Endodermal cell (in vitro differentiated cells): ENCODE measurements at places on chromosomes 3 and 15.

- no peak for DNase-seq
Measured at GRCh38 chr3:54949491-54950044, 21.7 kb upstream of the LRTM1 start.

GRCh38 chr3:182212479-182213076 lies 500.9 kb downstream of the SOX2 start:
- DNase-seq = peak; percentile 85

- DNase-seq = no peak
Measured at GRCh38 chr3:114411811-114412803, 118.3 kb downstream of the TIGIT start.

DNA sequence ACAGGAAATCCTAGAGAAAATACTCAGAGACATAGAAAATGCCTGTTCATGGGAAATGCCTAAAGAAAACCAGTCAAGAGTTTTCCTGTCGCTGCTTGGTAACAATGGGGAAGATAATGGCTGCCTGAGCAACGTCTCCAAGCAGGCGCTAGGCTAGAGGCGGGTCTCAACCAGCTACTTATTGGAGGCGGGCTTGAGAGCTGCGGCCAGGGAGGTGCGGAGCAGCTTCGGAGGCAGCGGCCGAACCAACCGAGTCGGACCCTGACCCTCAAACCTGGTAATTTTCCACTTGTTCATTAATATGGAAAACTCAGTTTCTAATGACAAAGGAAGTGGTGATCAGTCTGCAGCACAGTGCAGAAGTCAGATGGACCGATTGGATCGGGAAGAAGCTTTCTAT lies 173.1 kb downstream of the DTWD1 start:
- no peak for DNase-seq

DNA sequence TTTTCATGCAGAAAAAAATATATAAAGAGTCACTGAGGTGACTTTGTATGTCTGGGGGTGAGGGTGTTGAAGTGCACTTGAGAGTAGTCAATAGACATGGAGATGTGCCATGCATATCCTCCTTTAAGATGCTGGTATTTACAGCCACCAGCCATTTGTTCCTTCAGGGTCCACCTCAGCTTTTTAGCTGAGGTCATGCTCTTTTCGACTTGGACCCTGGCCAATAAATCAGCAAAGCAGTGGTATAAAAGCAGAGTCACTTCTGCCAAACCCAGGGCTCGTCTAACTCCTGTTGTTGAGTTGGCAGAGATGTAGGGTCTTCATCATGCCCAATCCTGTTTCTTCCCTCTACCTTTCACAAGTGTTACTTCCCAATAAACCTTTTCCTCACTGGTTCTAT lies 75.1 kb upstream of the OSTN start:
- no peak for DNase-seq

DNA sequence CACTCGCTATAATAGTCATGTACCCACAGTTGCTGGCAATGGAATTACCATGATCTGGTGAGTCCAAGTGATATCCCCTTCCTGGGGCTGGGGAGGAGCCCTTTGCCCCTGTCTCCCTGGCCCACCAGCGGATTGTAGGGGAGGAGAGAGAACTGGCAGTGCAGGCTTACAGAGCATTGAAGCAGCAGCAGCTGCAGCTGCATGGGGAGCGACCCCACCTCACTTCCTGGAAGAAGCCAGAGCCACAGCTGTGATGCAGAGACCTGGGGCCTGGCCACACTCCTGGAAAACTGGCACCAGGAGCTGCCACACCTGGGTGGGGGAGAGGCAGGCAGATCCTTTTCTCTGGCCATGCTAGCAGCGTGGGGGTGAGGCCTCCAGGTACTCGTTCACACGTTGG lies 300.1 kb upstream of the PROK2 start:
- no peak for DNase-seq

DNA sequence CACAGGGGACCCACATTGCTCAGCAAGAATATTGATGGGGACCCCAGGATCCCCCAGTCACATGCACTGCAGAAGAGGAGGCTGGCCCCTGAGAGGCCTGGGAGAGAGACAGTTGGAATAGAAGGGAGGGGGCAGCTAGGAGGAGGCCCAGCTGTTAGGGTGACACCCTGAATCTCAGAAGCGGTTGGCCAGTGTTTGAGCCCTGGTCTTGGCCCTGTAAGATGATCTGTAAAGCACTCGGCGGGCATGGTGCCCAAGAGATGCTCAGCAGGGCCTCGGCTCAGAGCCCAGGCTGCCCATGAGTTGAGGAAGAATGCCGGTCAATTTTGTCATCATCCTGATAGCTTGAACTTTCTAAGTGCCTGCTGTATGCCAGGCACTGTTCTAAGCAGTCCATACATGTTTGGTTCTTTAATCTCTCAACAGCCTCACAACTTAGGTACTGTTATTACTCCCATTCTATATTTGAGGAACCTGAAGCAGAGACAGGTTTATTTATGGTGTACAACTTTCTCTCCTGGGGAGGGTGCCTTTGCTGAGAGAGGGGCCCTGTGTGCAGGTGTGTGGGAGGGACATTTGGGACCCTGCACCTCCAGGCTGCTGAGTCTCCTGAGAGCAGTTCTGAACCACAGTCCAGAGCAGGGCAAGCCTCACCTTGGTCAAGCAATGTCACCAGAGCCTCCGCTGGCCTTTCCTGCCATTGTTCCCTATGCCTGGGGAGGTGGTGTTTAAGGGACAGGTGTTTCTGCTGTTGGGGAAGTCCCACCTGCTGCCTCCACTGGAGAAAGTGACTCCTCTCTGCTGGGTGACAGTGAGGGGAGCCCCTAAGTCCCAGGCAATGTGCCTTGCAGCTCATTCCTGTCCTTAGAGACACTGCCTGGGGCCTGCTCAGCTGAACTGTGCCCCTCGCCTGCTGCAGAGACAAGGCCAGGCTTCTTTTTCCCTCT lies 26.0 kb downstream of the SLC6A6 start:
- no peak for DNase-seq

- no peak for DNase-seq
Measured at GRCh38 chr3:87798567-87798947, 260.2 kb downstream of the CGGBP1 start.

GRCh38 chr3:114377426-114377825 lies 83.6 kb downstream of the TIGIT start:
- DNase-seq = no peak

- DNase-seq = no peak
Measured at GRCh38 chr15:25673972-25674371, 189.2 kb downstream of the ATP10A start.

- DNase-seq = no peak
Measured at GRCh38 chr15:84625123-84625522, 24.3 kb downstream of the ZSCAN2 start.

- DNase-seq = peak; percentile 56
Measured at GRCh38 chr3:138441742-138442141, 7.3 kb downstream of the ESYT3 start.

- no peak for DNase-seq
Measured at GRCh38 chr3:82048711-82049110, 287.3 kb upstream of the GBE1 start.

DNA sequence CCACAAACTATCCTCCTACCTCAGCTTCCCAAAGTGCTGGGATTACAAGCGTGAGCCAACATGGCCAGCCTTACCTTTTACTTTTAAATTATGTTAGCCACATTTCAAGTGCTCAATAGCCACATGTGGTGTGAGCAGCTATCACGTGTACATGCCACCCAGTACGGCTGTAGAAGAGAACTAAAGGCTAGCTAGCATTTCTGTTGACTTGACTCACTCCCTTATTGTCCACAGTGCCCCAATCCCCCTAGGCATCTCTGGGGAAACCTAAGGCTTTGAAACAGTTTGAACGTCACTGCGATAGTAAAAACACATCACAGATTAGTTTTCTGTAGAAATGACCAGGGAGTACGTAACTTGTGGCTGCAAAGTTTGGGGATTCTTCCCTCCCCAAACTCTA lies 12.0 kb downstream of the C15orf40 start:
- no peak for DNase-seq

DNA sequence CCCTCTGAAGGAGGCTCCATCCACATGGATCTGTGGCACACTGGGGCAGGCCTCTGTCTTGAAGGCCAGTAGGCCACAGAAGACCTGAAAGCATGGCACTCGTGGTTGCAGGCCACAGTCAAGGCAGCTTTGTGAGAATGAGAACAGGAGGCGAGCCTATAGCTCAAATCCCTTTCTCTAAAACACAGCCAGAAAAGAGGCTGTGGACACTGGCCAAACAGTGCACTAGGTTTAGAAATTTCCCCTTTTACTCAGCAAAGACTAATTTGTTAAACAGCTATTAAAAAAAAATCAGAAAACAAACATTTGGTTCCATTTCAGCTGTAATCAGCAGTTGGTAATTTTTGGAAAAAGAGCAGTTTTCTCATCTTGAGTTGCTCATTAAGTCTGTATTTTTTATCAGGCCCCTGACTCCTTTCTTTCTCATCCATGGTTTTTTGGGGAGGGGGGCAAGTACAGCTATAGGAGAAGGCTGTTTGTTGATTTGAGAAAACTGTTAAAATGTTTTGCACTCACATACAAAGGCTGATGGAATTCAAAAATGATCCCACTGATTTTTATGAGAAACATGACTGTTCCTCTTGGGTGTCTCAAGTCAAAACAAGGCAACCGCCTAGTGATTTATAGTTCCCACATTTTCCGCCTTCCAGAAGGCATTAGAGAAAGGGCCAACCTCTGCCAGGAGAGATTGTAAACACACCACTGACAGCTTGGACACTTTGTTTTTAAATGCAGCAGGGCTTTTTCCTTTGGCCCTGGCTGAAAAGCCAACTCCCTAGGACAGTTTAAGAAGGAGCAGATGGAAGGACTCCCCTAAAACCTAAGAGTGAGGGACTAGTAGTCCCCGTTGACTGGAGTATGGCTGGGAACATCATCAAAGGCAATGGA lies 28.1 kb downstream of the PARP16 start:
- no peak for DNase-seq

GRCh38 chr15:49410641-49411040 lies 12.4 kb upstream of the FGF7 start:
- DNase-seq = no peak

- no peak for DNase-seq
Measured at GRCh38 chr3:196849180-196849741, 18.5 kb upstream of the SENP5 start.

- DNase-seq = no peak
Measured at GRCh38 chr3:83946049-83946448, 1012.7 kb upstream of the CADM2 start.

- DNase-seq = no peak
Measured at GRCh38 chr3:46406443-46406787, 451 bp downstream of the CCR5AS start.

GRCh38 chr3:72143322-72143721 lies 358.4 kb upstream of the PROK2 start:
- DNase-seq = no peak

GRCh38 chr3:63349583-63350573 lies 71.8 kb downstream of the SYNPR start:
- DNase-seq = peak; percentile 71

- peak; percentile 43 for DNase-seq
Measured at GRCh38 chr3:36907911-36908646, 36.8 kb downstream of the TRANK1 start.

GRCh38 chr3:55242921-55243320 lies 244.2 kb downstream of the WNT5A start:
- peak; percentile 52 for DNase-seq

GRCh38 chr3:32181365-32181764 lies 57.1 kb upstream of the CMTM8 start:
- no peak for DNase-seq

DNA sequence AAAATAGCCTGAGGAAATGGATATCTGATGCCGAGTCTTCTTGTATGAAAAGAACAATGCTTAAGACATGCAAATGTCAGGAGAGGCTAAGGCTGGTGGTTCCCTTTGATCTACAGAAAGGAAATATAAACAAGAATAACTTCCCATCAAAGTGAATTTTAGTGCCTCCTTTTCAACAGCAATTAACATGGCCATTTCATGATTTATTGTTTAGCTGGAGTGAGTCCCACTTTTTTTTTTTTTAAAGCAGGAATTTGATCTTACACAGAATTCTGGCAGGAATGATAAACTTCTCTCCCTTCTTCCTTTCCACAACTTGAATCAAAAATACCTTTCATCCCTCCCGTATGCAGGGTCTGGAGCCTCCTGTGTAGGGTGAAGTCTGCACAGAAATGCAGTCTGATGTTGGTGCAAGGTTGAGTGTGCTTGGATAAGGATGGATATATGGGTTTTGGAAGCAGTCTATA lies 287.0 kb downstream of the MEX3B start:
- DNase-seq = no peak

DNA sequence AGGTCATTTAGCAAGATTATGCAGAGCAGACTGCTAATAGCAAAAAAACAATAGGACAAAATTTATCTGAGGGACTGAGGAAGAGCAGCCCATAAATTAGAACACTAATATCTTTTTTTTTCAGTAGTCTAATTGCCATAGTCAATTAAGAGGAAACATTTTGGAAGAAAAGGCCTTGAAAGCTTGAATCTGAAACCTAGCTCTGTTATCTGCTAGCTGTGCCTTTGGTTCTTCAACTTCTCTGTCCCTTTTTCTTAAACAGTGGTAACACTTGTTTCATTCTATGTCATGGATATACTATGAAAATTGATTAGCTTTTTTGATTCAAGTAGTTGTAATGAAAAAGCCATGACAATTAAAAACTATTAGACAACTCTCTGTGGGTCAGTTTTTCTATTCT lies 1.7 kb downstream of the ATR start:
- no peak for DNase-seq

- no peak for DNase-seq
Measured at GRCh38 chr3:171375666-171376595, 84.3 kb downstream of the TNIK start.
